ENCODE measurements at places on chromosomes 1 and 21.

DNA sequence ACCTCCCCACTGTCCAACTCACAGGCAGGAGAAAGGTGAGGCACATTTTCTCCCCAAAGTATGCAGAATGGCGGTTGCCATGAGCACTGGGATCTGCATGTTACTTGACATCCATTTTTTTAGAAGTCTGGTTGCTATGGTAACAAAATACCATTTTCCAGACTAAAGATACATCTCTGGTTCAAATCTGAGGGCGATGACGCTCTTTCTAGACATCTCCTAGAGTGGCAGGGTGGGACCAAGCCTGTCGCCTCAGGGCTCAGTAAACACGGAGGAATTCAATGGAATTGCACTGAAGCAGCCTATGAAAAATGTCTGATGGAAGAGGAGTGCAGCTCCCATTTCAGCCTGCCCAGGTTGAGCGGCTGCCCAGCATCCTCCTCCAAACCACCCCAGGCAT, 21.5 kb upstream of the FAM43B start:
- no peak for DNase-seq

DNA sequence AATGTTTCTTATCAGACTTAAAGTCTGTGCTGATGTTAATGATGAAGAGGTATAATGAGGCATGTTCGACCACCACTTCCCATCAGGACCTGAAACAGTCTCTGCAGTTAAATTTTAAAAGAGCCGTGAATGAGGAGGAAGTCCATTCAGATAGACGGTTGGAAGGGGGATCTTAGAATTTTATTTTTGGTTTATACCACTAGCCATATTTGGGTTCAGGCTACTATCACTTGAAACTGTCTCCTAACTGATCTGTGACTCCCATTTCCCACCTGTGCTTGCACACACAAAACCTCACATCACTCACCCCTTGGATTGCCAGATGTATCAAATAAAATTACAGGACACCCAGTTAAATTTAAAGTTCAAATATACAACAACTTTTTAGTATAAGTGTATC, 9.9 kb upstream of the ANKRD13C start:
- no peak for DNase-seq

DNA sequence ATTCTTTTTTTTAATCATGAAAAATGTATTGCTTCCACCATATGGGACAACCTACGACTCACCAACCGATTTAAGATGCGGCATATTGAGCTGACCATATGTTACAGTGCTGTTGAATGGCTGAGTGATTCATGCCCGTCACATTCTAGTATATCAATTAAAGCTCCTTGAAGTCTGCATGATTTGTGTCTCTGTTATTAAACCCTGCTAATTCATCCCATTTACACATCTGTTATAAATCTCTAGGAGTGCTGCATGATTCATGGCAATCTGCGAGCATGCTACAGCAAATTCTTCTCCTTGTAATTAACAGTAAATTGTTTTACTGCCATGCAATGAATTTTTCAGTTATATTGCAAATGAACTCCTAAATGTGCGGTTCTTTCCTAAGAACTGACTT, 239.8 kb downstream of the USH2A start:
- DNase-seq: no peak

DNA sequence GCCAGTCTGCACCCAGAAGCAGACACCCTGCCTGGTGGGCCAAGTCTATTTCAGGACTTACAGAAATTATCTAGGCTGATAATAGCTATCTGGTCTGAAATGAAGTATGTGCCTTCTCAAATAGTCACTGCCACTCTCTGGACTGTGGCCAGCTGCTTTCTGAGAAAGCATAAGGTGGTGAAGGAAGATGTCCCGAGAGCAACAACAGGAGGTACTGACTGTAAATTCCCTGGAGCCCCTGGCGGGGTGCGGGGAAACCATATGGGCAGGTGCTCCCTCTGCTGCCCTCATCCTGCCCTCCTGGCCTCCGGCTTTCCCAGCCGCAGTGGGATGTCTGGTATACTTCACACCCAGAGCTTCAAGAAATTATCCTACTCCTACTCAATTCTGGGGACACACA, 86.8 kb downstream of the TGFBR3 start:
- DNase-seq: no peak

GRCh38 chr1:86272083-86272482, 115.5 kb upstream of the COL24A1 start:
- no peak for DNase-seq

- no peak for DNase-seq
Observed at GRCh38 chr1:153168686-153169085, 18.0 kb upstream of the SPRR2G start.

GRCh38 chr21:19810779-19811178, 1187.4 kb upstream of the NCAM2 start:
- DNase-seq: no peak

GRCh38 chr1:116122955-116123757, 12.0 kb downstream of the MAB21L3 start:
- DNase-seq: no peak

GRCh38 chr1:221644145-221644448, 97.8 kb downstream of the DUSP10 start:
- no peak for DNase-seq

- no peak for DNase-seq
Observed at GRCh38 chr1:94927405-94928175, 680 bp upstream of the CNN3 start.

DNA sequence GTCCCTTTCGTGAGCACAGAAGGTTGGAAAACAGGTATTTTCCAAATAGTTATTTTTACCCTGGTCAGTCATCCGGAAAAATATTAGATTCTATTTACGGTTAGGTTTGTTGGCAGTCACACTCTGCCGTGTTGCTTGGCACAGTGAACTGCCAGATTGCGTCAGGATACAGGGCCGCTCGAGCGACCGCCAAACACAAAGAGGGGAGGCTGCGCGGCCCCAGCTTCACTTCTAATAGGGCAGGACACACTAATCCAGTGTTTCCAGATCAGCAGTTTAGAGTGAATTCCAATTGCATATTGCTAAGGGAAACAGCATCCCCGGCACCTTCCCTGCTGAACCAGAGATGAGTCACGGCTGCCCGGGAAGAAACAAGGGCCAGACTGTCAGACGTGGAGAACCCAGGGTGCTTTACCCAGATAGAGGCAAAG, 22.9 kb downstream of the UMODL1 start:
- DNase-seq: no peak

GRCh38 chr21:33789697-33790096, 125.9 kb downstream of the ATP5PO start:
- no peak for DNase-seq

DNA sequence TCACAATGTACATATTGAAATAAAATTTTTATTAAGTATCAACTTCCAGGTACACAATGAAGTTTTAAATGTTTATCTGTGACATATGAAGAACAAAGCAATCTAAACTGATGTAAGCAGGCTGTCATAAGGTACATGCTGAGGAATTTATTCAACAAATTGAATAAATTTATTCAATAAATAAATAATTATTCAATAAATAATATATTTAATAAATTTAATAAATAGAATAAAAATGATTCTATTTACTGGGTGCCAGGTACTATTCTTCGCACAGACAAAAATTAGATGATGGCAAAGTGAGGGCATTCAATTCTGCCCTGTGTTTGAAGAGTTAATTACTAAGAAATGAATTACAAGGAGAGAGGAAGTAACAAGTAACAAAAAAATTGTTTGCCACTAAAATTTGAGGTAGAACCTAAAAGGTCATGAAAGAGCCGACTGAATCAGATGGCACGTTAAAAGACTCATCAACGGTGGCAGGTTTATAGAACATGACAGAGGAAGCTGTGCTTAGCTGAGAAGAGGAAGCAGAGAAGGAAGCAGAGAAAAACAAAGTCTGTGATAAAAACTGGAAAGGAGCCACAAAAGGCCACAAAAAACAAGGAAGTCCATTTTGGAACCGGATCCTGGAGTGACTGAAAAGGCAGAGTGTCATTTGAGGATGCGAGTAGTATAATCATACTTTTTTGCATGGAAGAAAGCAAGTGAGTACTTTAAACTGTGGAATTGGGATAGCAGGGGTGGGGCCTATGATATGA, 2.2 kb upstream of the USP24 start:
- no peak for DNase-seq

- no peak for DNase-seq
Observed at GRCh38 chr21:18959817-18960216, 556.2 kb upstream of the TMPRSS15 start.
